ENCODE measurements at places on chromosomes 13 and 19.

DNA sequence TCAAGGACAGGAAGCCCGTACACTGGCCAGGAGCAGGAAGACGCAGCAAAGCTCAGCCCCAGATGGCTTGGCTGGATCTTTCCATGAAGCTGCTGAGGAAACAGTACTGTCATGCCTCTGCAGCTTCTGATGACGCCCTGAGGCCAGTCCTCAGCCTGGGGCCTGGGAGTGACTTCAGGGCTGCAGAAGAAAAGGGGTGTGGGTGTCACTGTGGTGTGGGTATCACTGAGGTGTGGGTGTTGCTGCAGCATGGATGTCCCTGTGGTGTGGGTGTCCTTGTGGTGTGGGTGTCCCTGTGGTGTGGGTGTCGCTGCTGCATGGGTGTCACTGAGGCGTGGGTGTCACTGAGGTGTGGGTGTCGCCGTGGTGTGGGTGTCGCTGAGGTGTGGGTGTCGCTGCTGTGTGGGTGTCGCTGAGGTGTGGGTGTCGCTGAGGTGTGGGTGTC, 12.0 kb upstream of the GAS6 start:
- DNase-seq: no peak

- no peak for DNase-seq
Measured at GRCh38 chr19:4063369-4064148, 3.1 kb downstream of the ZBTB7A start.

- no peak for DNase-seq
Measured at GRCh38 chr13:28035146-28035782, 46.8 kb upstream of the URAD start.

GRCh38 chr13:32409561-32410421, 18.1 kb downstream of the N4BP2L1 start:
- no peak for DNase-seq

- no peak for DNase-seq
Measured at GRCh38 chr19:3202346-3202745, 16.6 kb downstream of the NCLN start.

DNA sequence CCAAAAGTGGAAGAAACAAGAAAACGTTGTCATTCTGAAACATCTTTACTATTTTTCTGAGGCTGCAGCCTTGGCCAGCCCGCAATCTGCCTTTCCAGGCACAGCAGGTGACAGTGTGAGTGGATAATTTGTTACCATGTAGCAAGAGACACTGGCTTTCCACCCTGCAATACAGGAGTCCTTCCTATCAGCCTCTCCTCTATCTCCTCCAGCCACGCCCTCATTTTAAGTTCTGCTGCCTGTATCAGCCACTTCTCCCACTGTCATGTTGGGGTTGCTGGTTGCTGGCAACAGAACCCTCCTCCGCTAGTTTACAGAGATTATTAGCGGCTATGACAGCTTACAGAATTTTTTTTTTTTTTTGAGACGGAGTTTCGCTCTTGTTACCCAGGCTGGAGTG, 7.7 kb upstream of the LGALS7 start:
- DNase-seq: no peak

- DNase-seq: no peak
Measured at GRCh38 chr13:66778461-66778860, 451.7 kb downstream of the PCDH9 start.

DNA sequence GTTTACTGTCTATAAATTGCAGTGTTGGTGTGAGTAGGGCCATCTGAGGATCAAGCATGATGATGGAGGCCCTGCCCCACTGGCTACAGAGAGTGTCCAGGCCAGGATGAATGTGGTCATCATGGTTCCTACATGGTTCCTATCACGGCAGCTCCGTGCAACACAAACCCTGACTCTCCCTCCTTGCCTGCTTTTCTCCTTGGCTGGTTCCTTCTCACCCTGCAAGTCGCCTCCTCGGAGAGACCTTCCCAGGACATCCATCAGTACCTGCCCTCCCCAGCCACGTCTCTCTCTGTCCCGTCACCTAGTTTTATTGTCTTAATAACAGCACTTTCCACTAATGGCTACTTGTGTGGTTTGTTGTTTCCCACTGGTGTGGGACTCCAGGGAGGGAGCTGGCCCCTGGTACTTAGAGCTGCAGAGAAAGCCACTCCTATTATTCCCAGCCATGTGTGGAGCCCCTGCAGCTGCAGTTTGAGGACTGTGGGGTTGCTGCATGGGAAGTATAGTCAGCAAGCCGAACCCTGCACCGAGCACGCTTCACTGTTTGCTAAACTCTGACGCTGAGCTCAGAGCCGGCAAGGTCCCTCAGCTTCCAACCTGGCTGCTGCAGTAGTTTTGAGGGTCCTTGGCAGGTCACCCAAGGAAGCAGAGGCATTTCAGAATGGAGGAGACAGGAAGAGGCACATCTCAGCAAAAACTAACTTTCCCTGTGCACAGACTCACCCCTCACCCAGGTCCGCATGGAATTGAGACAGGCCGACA, 146.4 kb upstream of the VSTM2B start:
- no peak for DNase-seq

GRCh38 chr13:39530916-39531315, 72.1 kb downstream of the LHFPL6 start:
- DNase-seq: no peak
